ENCODE measurements at places on chromosomes 11 and 22.

DNA sequence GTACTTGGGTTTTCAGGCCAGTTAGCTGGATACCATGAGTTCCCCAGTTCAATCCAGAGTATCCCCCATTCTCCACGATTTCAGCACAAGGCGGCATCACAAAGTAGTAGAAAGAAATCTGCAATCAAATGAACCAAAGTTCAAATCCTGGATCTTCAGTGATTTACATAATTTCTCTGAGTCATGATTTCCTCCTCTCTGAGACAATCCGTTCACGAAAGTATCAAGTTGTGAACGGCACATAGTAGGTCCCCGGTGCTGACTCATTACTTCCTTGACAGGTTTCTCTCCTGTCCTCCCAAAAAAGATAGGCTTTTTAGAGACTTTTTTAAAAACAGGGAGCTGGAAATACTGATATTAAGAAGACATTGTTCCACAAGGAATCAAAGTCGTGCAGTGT is 69.1 kb upstream of the AKIP1 start:
- DNase-seq: no peak

DNA sequence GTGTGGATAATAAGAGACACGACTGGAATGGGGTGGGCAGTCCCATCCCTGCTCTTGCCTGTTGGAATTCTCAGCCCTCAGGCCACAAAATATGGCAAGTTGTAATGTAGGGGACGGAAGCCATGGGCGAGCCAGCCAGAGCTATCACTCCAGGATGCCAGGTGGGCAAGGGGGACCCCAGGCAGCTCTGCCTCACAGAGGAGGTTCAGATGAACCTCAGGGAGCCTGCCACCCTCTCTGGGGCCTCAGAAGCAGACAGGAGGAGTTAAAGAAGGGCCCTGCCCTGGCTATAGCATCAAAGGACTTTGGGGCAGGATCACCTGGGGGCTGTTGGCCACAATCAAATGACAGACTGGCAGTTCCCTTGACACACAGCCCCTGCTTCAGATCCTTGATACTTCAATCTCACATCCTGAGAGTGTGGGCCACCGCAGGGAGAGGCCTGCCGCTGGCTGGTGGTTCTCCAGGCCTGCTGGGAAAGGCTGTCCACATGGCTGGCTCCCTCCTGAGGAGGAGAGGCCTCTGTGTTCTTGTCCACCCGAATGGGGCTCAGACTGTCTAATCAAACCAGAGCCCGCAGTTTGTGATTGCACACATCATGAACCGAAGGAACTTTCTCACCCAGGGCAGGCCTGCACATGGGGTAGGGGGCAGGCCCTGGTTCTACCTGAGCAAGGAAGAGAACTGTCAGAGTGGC is 31.4 kb downstream of the IGLL1 start:
- DNase-seq: no peak

DNA sequence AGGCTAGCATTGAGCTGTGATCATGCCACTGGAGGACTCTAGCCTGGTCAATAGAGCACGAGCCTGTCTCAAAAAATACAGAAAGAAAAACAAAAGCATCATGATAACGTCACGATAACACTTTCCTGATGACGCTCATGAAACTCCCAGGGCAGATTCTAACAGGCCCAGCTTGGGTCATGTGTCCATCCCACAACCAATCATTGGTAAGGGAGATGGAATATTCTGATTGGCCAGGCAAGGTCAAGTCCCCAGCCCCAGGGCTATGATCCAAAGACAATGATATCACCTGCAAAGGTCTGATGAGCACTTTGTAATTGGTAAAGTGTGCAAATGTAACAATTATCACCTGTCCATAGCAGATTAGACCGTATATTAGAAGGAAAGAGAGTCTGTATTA is 21.5 kb upstream of the DDX6 start:
- no peak for DNase-seq

- no peak for DNase-seq
Observed at GRCh38 chr11:10573556-10573955, 5.1 kb upstream of the LYVE1 start.

DNA sequence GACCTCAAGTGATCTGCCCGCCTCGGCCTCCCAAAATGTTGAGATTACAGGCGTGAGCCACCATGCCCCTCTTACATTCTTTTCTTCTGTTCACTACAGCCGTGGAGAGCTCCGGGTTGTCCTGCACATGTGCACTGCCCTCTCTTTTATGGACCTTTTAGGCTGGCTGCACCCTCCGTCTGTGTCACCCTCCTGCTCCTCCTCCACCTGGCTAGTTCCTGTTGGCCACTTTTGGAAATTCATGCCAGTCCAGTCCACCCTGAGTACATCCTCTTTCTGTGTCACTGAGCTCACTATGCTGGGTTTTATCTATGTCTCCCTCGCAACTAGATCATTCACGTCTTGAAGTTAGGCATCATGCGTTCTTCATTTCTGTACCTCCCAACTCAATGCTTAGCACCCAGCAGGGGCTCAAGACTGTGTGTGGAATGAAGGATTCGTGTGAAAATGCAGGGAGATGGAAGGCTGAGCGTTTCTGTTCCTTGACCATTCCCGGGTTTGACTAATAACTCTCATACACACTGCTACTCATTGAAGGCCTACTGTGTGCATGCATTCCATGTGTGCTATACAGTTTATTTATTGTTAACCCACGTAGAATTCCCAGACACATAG is 60.6 kb downstream of the PTPRJ start:
- no peak for DNase-seq

DNA sequence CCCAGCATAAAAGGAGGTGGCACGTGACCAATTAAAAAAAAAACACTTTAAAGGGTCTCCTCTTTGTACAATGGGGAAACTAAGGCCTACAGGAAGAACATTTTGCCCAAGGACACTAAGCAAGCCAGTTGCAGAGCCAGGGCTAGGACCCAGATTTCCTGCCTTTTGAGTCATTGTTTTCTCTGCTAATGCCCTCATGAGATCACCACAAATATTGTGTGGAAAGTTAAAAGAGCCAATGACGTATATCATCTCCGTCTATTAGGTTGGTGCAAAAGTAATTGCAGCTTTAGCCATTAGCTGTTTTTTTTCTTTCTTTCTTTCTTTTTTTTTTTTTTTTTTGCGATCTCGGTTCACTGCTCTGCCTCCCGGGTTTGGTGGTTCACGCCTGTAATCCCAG is 24.1 kb upstream of the LRRC32 start:
- no peak for DNase-seq

DNA sequence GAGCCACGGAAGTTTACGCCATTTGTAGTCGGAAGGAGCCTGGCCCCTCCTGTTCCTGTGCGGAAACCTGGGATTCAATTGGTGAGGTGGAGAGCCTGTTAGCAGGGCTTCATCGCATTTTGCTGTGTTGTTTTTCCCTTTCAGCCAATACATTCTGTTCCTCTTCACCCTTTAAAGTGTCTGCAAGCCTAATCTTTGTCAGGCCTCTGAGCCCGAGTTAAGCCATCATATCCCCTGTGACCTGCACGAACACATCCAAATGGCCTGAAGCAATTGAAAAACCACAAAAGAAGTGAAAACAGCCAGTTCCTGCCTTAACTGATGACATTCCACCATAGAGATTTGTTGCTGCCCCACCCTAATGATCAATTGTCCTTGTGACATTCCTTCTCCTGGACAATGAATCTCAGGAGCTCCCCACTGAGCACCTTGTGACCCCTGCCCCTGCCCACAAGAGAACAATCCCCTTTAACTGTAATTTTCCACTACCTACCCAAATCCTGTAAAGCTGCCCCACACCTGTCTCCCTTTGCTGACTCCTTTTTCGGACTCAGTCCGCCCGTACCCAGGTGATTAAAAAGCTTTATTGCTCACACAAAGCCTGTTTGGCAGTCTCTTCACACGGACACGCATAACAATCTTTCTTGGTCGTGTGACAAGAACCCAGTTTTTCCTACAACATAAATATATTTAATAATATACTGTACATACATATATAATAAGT is 37.1 kb upstream of the MMP12 start:
- no peak for DNase-seq

DNA sequence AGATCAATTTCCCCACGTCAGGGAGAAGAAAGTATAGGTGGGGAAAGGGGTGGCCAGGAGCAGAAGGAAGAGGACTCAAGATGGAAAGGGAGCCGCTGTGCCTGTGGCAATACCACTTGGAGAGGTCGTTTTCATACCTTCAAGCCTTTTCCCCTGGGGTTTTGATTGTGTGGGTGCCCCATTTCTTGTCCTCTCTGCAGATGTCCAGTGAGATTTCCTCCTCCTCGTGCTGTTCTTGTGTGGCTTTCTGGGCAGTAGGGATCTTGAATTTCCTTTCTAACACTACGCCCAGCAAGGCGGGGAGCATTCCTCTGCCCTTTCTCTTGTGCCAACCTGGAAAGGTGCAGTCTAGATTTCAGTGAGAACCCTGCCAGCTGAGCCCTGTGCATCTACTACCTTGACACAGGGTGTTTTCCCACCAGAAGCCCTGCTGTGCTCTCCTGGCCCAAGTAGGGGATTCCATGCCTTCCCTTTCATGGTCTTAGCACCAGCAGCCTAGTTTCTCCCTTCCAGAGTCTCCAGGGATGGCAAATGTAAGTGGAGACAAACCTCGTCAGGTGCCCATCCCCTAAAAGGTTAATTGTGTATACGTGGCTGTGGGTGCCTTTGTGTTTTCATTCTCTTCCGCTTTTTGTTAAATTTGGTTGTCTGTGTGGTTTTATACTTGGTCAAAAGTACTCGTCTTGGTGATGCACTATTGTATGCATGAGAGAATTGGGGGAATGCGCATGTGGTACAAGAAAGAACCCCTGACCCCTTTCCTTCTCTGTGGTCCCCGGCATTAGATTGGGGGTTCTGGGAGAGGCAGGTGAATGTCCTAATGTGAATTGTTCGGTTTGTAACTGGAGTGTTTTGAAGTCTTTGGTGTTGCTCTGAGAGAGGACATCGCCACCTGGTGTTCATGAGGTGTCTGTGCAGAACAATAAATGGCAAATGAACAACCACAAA is 71.4 kb upstream of the MPEG1 start:
- peak; percentile 60 for DNase-seq

- no peak for DNase-seq
Observed at GRCh38 chr11:116774661-116775060, 1.9 kb upstream of the BUD13 start.

DNA sequence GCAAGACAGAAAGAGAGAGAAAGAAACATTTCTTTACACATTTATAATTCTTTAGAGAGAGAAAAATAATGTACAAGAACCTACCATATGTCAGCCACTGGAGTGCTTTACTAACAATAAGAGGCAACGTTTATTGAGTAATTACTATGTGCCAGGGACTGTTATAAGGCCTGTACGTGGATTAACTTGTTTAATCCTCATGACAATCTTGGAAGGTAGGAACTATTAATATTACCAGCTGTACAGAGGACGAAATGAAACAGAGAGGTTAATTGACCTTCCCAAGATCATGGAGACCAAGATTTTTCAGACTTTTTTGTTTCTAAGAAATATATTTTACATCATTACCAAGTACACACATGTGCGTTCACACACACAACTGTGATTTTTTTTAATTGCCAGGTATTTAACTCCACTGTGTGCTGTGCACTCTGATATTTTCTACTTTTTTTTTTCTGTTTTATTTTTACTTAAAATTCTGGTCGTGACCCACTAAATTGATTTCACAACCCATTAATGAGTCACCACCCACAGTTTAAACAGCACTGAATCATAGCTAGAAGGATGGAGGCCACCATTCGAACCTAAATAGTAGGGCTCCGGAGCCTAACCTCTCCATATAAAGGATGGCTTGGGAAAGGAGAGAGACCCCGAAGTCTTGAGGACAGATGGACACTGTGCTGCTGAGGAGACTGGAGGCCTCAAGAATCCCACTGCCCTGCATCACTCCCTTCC is 21.4 kb downstream of the CREB3L1 start:
- no peak for DNase-seq

DNA sequence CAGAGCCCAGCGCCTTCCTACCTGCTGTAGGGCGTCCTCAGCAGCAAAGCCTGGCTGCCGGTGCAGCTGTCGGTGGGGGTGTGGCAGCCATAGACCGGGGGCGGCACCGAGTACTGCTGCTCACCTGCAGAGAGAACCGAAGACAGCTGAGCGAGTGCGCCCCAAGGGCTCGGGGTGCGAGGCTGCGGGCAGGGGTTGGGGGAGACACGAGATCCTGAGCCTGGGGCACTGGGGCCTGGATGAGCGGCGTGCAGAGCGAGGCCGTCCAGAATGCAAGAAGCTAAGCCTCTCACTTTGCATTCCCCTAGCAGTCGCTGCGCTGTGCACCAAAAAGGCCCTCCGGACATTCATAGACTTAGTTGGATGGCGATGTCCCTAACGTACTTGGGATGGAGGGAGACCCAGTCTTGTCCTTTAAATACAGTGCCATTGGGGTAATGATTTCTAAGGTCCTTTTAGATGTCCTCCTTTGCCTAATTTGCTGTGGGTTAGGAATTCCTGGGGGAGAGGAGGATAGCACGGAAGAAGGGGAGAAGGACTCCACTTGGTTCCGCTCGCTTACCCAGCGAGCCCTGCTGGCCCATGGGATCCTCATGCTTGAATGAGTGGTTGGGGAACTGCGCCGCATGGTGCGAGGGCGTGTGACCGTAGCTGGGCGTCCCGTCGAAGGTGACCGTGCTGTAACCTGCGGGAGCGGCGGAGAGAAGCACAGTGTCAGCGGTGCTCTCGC is 7.2 kb downstream of the WT1 start:
- no peak for DNase-seq

DNA sequence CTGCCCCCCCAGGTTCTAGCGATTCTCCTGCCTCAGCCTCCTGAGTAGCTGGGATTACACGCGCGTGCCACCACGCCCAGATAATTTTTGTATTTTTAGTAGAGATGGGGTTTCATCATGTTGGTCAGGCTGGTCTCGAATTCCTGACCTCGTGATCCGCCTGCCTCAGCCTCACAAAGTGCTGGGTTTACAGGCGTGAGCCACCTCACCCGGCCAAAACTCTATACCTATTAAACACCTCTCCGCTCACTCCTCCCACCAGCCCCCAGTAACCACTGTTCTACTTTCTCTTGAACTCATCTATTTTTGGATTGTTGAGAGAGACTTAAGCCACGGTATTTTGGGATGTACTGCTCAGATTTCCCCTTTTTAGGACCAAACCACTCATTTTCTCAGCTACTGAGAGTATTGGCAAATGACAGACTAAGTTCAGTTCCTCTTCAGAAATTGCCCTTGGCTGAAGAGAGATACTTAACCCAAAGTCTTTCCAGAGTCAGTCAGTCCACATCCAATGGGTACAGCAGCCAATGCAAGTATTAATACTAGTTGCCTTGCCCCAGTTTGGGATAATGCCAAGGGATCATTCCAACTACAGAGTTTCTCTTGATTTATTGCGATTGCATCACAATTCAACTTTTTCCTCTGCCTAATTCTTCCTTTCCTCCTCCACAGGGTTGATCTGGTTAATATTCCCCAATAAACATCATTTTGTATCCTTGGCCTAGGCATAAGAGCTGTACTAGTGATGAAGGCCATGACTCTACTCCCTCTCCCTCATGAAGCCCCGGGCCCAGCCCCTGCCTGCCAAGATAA is 36.8 kb upstream of the CSTF3 start:
- DNase-seq: no peak

- DNase-seq: no peak
Observed at GRCh38 chr11:106961518-106961917, 56.8 kb downstream of the GUCY1A2 start.

GRCh38 chr11:92670308-92670890 is 299.1 kb upstream of the MTNR1B start:
- DNase-seq: no peak

All from CD4-positive, alpha-beta T cell treated with Interleukin-2 at 100 ng/mL for 4 hours (primary cell).